ENCODE measurements at places on chromosomes 16 and 17. TPM values are rescaled to one million over a fixed set of nuclear protein-coding genes. Genes with fewer than 3 reads are reported as not detected.

Gene HEATR9
- total RNA-seq = 0.17 TPM

Gene ESRP2
- 61.0 TPM for total RNA-seq

Gene FKBP10
- total RNA-seq = 34.5 TPM

Gene TMEM92
- 11.3 TPM for total RNA-seq

Gene CDK12
- 53.6 TPM for total RNA-seq

Gene TRAF7
- total RNA-seq = 64.3 TPM

Gene TEKT3
- total RNA-seq = not detected

Gene RASL10B
- 2.2 TPM for total RNA-seq

Gene TMEM235
- not detected for total RNA-seq

Gene TMEM170A
- total RNA-seq = 25.4 TPM

GRCh38 chr17:80832266-80832676, 159.4 kb upstream of the CHMP6 start:
- no peaks in the 10 kb centered on the region for H3K36me3 ChIP-seq
- H3K4me3 ChIP-seq = peak overlapping the region; percentile 50
- DNase-seq = peak; percentile 32
- no peaks in the 10 kb centered on the region for H3K27me3 ChIP-seq
- peaks cover 14% of the 10 kb centered on the region for H3K4me1 ChIP-seq
- peak overlapping the region; percentile 81 for H3K27ac ChIP-seq

DNA sequence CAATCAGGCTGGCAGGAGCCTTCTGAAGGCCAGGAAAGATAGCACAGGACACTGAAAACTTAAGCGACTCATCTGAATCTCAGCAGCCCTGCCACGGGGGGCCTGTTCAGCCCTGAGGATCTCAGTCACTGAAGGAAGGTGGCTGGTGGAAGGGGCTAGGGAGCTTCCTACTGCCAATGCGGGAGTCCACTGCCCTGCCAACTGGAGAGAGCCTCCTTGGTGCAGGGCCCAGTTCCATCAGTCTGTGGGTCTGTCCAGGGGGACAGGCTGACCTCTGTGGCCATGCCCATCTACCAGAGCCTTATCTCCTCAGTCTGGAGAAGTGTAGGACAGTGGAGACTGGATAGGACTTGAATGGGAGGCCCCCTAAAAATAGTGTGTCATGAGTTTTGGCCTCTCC, 1851.6 kb downstream of the TP53TG3F start:
- H3K4me3 ChIP-seq = no peak overlapping the region
- no peaks in the 10 kb centered on the region for H3K4me1 ChIP-seq
- no peaks in the 10 kb centered on the region for H3K36me3 ChIP-seq
- H3K27me3 ChIP-seq = no peaks in the 10 kb centered on the region
- no peak overlapping the region for H3K27ac ChIP-seq

DNA sequence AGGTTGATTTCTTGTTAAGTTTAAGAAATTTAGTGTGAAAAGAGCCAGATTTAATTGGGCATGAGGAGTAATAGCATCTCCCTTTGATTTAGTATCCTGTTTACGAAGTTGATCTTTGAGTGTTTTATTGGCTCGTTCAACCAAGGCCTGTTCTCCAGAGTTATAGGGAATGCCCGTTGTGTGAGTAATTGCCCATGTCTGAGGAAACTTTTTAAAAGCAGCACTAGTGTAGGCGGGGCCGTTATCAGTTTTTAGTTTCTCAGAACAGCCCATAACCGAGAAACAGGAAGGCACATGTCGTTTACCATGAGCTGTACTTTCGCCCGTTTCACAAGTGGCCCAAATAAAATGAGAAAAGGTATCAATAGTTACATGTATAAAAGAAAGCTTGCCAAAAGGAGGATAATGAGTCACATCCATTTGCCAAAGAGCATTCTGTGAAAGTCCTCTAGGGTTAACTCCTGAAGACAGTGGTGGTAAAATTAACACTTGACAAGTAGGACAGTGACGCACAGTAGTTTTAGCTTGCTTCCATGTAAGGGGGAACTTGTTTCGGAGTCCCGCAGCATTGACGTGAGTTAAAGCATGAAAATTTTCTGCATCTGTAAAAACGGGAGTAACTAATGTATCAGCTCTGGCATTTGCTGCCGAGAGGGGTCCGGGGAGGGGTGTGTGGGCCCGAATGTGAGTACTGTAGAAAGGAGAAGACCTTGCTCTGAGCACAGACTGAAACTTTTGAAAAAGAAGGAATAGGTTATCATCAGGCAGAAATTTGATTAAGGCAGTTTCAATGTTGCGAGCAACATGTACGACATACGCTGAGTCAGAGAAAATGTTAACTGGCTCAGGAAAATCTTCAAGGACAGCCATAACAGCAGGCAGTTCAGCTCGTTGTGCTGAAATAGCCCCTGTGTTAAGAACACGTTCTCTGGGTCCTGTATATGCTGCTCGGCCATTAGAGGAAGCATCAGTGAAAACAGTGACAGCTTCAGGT, 18.5 kb upstream of the KCTD5 start:
- H3K4me1 ChIP-seq = peaks cover 13% of the 10 kb centered on the region
- no peaks in the 10 kb centered on the region for H3K27me3 ChIP-seq
- H3K36me3 ChIP-seq = peaks cover 33% of the 10 kb centered on the region
- H3K27ac ChIP-seq = no peak overlapping the region
- DNase-seq = no peak

GRCh38 chr16:67883872-67884261, 818 bp upstream of the NRN1L start:
- H3K27ac ChIP-seq = no peak overlapping the region
- H3K4me1 ChIP-seq = peaks cover 4% of the 10 kb centered on the region
- no peaks in the 10 kb centered on the region for H3K27me3 ChIP-seq
- H3K36me3 ChIP-seq = peaks cover 54% of the 10 kb centered on the region
- no peak overlapping the region for H3K4me3 ChIP-seq
- DNase-seq = peak; percentile 87

DNA sequence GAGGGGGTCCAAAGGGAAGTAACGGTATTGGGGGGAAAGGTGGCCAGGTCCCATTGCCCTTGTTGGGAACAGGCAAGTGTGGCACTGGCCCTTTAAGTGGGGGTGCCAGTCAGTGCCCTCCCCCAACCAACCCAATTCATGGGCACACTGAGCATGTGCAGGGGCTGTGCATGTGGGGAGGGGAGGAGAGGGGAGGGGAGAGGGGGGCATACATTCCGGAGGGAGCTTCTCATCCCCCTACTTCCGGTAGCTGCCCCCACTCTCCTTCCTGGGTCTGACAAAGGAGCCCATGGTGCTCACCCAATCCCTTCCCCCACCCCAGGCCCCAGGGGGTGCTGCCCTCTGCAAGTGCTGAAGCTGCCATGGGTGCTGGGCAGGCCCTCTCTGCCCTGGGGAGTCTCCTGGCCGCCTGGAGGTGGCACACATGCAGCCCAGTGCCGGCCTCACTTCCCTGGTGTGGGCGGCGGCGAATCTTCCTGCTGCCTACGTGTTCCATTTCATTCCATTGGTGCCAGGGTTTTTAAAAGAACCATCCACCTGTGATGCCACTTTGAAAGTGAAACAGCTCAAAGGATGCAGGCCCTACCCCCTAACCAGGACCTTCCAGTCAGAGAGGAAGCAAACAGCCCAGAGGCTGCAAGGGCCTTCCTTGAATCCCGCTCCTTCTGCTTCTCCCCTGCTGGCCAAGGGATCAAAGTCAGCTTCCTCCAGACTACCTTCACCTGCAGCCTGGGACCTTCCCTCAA, 11.0 kb downstream of the HEXIM2 start:
- peak; percentile 77 for DNase-seq
- peak overlapping the region; percentile 85 for H3K27ac ChIP-seq
- peak overlapping the region; percentile 39 for H3K4me3 ChIP-seq
- H3K4me1 ChIP-seq = peaks cover 33% of the 10 kb centered on the region
- H3K27me3 ChIP-seq = no peaks in the 10 kb centered on the region

DNA sequence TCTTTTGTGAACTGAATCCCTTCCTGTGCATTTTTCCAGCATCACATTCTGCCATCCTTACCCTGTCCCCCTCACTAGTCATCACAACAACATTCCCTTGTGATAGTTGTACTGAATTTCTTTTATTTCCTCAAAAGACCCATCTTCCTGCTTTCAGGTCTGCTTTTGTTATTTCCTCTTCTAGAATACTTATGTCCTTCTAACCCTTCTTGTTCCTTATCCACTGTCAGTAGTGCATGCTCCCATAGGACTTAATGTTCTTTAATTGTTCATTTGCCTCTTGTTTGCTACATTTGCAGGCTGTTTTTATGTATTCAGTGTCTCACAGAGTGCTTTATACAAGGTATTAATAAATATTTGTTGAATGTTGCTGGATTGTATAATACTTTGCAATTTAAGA, 73.0 kb downstream of the BCAS3 start:
- H3K4me3 ChIP-seq = no peak overlapping the region
- no peak overlapping the region for H3K27ac ChIP-seq
- H3K4me1 ChIP-seq = no peaks in the 10 kb centered on the region

- no peaks in the 10 kb centered on the region for H3K36me3 ChIP-seq
- no peak overlapping the region for H3K27ac ChIP-seq
- H3K4me3 ChIP-seq = no peak overlapping the region
- H3K4me1 ChIP-seq = peaks cover 10% of the 10 kb centered on the region
Observed at GRCh38 chr17:4448197-4448980, 14.6 kb downstream of the SPNS3 start.

DNA sequence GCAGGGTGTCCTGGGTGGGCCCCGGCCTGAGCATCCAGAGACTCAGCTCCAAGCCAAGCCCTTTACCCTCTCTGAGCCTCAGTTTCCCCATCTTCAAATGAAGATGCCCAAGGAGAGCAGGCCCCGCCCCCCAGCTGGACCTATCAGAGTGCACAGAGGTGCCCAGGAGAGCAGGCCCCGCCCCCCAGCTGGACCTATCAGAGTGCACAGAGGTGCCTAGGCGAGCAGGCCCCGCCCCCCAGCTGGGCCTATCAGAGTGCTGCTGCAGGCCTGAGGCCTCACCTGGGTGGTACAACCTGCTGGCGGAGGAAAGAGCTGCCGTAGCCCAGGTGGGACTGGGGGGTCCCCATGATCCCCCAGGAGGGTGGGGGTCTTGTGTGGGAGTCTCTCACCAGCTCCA, 3.4 kb upstream of the SSTR5 start:
- no peak overlapping the region for H3K4me3 ChIP-seq
- no peaks in the 10 kb centered on the region for H3K4me1 ChIP-seq
- no peak for DNase-seq

DNA sequence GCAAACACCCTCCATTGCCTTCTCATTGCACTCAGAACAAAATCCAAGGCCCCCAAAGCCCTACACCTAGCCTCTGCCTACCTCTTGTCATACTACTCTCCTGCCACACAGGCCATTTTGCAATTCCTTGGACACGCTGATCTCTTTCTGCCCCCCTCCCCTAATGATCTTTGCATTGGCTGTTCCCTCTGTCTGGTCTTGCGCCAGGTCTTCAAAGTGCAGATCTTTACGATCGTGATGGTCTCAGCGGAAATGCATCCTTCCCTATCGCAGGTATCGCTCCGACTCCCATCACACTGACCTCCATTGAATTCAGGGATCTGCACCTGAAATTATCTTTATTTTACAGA, 777 bp upstream of the MOSMO start:
- DNase-seq = no peak
- no peaks in the 10 kb centered on the region for H3K27me3 ChIP-seq
- H3K36me3 ChIP-seq = no peaks in the 10 kb centered on the region
- H3K4me3 ChIP-seq = peak overlapping the region; percentile 93

GRCh38 chr17:17024778-17025300, 17.4 kb upstream of the MPRIP start:
- DNase-seq = peak; percentile 56
- H3K27ac ChIP-seq = no peak overlapping the region
- H3K36me3 ChIP-seq = no peaks in the 10 kb centered on the region
- no peaks in the 10 kb centered on the region for H3K27me3 ChIP-seq
- peaks cover 21% of the 10 kb centered on the region for H3K4me1 ChIP-seq

DNA sequence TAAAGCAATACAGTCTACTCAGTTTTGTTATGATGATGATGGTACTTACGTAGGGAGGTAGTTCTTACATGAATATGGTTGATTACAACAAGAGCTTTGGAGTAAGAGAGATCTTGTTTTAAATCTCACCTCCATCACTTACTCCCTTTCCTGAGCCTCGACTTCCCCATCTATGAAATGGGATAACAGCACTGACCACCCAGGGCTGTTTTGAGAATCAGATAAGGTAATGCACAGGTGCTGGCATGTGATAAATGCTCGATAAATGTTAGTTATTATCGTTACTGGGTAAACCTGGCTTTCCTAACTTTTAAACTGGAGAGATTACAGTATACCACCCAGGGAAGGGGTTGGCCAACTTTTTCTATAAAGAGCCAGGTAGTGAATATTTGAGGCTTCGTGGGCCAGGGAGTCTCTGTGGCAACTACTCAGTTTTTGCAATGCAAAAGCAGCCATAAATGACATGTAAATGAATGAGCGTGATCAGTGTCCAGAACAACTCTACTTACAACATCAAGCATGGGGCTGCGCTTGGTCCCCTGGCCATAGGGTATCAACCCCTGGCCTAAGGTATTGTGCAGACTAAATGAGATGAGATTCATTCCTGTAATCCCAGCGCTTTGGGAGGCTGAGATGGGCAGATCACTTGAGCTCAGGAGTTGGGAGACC, 73.7 kb downstream of the BMERB1 start:
- peaks cover 14% of the 10 kb centered on the region for H3K4me1 ChIP-seq
- no peak overlapping the region for H3K4me3 ChIP-seq
- H3K27me3 ChIP-seq = no peaks in the 10 kb centered on the region
- no peak overlapping the region for H3K27ac ChIP-seq

GRCh38 chr16:69321080-69321479, 9.3 kb downstream of the PDF start:
- H3K36me3 ChIP-seq = peaks cover 97% of the 10 kb centered on the region
- no peak overlapping the region for H3K27ac ChIP-seq
- DNase-seq = no peak

DNA sequence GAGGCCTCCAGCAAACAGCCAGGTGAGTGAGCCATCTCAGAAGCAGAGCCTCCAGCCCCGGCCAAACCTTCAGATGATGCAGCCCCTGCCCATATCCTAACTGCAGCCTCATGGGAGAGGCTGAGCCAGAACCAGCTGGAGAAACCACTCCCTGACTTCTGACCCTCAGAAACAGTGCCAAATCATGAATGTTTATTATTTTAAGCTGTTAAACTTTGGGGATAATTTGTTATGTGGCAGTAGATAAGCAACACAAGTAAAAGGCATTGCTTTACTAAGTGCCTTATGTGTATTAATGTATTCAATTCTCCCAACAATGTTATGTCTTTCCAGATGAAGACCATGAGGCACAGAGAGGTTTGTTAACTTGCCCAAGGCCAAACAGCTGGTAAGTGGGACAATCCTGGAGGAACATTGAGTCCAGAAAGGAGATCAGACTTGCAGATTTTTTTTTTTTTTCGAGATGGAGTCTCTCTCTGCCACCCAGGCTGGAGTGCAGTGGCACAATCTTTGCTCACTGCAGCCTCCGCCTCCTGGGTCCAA, 59.6 kb downstream of the SOCS1 start:
- DNase-seq = no peak
- no peaks in the 10 kb centered on the region for H3K27me3 ChIP-seq
- H3K4me3 ChIP-seq = no peak overlapping the region
- no peaks in the 10 kb centered on the region for H3K36me3 ChIP-seq
- no peaks in the 10 kb centered on the region for H3K4me1 ChIP-seq

DNA sequence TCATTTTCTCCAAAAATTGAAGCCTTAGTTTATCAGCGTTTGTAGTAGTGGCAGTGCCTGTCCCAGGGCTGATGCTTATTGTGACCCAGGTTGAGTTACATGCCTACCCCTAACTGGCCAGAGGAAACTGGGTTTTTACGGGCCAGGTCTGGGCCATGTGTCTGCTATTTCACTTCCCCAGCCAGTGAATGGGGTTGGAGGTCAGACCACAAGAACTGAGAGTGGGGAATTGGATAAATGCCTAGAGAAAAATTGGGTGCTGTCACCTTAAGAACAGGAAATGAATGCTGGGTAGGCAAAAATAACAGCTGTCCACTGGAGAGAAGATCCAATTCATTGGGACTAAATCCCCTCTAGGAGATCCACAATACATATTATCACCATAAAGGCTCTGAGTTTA, 5.2 kb downstream of the ADPRM start:
- no peaks in the 10 kb centered on the region for H3K27me3 ChIP-seq
- peaks cover 24% of the 10 kb centered on the region for H3K4me1 ChIP-seq
- H3K36me3 ChIP-seq = peaks cover 28% of the 10 kb centered on the region
- no peak for DNase-seq
- no peak overlapping the region for H3K27ac ChIP-seq
- H3K4me3 ChIP-seq = no peak overlapping the region

Data from upper lobe of right lung (tissue), 1 donor.